ENCODE measurements at places on chromosomes 11 and 22. TPM values are rescaled to one million over a fixed set of nuclear protein-coding genes. Genes with fewer than 3 reads are reported as not detected.

Gene LPXN
- total RNA-seq: 3.2 TPM

Gene RGL4
- total RNA-seq: not detected

Gene ZDHHC5
- 41.3 TPM for total RNA-seq

Gene SHANK3
- 2.9 TPM for total RNA-seq

GRCh38 chr11:123671534-123671933 is 17.1 kb upstream of the SCN3B start:
- no peak overlapping the region for H3K4me3 ChIP-seq
- DNase-seq: no peak
- no peak overlapping the region for H3K27ac ChIP-seq
- no peaks in the 10 kb centered on the region for H3K27me3 ChIP-seq

DNA sequence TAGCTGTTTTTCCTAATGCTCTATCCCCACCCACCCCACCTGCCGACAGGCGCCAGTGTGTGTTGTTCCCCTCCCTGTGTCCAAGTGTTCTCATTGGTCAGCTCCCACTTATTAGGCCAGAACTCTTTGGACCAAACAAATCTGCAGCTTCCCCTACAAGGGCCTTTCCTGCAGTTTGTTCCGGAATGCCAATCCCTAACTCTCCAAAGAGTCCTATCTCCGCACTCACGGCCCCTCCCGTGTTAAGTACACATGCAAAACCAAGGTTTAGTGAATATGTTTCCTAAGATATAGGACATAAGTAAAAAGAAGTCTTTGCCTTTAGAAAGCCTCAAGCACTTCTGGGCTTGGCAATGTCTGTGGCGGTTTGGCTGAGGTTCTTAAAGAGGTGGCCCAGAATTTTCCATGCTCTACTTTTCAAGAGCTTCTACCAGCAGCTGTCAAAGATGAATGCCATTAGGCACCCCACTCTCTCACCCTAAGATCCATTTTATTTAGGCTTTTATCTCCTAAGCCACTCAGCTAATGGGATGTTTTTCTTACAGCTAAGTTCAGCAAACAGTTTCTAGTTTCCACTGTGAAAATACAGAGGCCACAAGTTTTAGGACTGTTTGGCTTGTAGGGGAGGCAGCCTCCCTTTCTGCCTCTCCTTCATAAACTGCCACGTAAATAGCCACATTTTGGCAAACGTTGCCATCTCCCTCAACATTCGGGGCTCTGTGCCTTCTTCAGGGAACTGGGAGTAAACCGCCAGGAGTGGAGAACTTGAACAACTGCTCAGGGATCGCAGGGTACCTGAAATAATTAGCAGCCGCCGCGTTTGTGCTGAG is 1.6 kb downstream of the CD59 start:
- H3K27me3 ChIP-seq: no peaks in the 10 kb centered on the region
- peak overlapping the region; percentile 95 for H3K27ac ChIP-seq
- H3K4me1 ChIP-seq: peaks cover 47% of the 10 kb centered on the region
- peak; percentile 25 for DNase-seq
- H3K36me3 ChIP-seq: no peaks in the 10 kb centered on the region

DNA sequence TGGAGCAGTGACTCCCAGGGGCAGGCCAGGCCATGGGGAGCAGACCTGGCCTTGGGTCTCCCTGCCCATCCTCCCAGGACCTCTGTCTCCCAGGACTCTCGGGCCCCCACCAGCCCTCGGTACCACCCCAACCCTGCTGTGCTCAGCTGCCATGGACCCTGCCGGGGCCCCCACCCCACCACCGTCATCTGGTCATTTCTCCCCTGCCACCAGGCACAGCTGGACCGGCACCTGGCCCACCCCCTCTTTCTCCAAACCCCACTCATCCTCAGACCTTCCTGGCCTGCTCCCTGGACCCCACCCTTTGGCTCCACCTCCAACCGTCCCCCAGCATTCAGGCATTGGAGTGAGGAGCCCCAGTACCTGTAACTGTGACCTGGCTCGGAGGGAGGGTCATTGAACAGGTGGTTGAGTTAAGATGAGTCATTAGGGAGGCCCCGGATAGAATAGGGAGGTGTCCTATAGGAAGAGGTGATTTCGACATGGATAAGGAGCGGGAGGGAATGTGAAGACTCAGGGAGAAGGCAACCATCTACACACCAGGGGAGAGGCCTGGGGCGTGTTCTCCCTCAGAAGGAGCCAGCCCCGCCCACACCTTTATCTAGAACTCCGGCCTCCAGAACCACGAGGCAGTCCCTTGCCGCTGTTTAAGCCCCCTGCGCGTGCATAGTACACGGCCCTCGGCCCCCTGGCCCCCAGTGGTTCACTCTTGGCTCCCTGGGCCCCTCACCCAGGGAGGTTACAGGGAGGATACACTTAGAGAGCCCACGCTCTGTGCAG is 1395.9 kb downstream of the BRD1 start:
- no peaks in the 10 kb centered on the region for H3K4me1 ChIP-seq
- no peaks in the 10 kb centered on the region for H3K36me3 ChIP-seq
- no peak overlapping the region for H3K27ac ChIP-seq
- no peaks in the 10 kb centered on the region for H3K27me3 ChIP-seq
- DNase-seq: peak; percentile 50
- no peak overlapping the region for H3K4me3 ChIP-seq

DNA sequence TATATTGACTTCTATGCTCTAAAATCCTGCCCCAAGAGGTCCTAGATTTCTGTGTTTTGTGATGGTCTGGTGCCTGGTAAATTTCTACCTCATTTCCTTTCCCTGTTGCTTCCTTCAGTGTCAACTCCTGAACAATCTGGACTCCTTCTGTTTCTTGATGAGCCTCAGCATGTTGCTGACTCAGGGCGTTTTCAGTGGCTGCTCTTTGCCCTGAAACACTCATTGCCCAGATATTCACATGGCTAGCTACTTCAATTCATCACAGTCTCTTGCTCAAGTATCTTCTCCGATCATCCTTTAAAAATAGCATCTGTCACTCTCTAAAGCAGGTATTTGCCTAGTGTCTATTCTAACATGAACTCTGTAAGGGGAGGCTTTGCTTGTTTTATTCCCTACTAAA is 526.3 kb upstream of the RAG2 start:
- no peaks in the 10 kb centered on the region for H3K27me3 ChIP-seq
- H3K4me1 ChIP-seq: no peaks in the 10 kb centered on the region
- DNase-seq: peak; percentile 21
- H3K36me3 ChIP-seq: no peaks in the 10 kb centered on the region
- H3K27ac ChIP-seq: no peak overlapping the region

DNA sequence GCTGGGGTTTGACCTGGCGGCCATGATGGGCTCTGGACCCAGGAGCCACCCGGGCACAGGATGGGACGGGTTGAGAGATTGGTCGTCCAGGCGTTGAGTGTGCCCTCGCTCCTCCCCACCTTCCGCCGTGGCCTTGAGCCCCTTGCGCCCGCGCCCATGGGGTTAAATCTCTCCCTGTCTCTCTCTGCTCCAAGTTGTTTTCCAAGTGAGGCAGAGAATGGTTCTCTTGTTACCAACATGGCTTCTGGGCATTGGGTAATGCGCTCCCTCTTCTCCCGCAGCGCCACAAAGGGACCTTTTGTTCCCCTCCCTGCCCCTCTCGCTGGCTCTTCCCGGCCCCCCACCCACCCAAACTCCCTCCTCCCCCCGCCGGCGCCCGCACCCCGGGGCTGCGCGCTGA is 18.8 kb upstream of the PICK1 start:
- no peaks in the 10 kb centered on the region for H3K27me3 ChIP-seq
- no peak for DNase-seq
- no peak overlapping the region for H3K27ac ChIP-seq
- H3K36me3 ChIP-seq: no peaks in the 10 kb centered on the region
- H3K4me1 ChIP-seq: peaks cover 6% of the 10 kb centered on the region

GRCh38 chr11:64286801-64287159 is 1.1 kb downstream of the GPR137 start:
- H3K36me3 ChIP-seq: no peaks in the 10 kb centered on the region
- no peak for DNase-seq
- peaks cover 12% of the 10 kb centered on the region for H3K4me1 ChIP-seq
- H3K27me3 ChIP-seq: peaks cover 22% of the 10 kb centered on the region
- H3K27ac ChIP-seq: no peak overlapping the region

- peak overlapping the region; percentile 97 for H3K27ac ChIP-seq
- H3K4me1 ChIP-seq: peaks cover 33% of the 10 kb centered on the region
- peak overlapping the region; percentile 67 for H3K4me3 ChIP-seq
These were observed 1.1 kb downstream of the ST13 start for GRCh38 chr22:40855071-40855978.

DNA sequence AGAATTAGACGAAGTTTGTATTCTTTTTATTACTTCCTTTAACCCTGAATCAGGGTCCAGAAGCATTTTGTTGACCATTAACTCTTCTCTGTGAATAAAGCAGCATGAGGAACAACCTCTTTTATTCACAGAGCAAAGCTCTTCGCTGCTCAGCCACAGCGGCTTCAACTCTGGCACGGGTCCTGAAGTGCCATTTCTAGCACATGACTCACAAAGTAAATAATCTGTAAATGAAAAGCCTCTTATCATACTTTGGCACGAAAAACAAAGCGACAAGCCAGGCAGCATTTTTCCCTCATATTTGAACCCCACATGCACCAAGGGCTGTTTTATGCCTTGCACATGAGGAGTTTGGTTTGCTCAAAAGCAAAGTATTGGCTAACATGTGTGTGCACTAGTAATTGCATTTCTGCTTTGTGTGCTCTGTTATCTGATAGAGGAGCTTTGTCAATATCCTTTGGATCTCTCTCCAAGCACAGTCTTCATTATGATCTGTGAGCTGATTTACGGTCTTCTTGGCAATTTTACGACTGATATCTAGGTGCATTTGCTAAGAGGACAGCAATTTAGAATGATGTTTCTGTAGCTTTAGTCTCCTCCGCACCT is 33.0 kb upstream of the APOBEC3A start:
- peaks cover 32% of the 10 kb centered on the region for H3K4me1 ChIP-seq
- no peaks in the 10 kb centered on the region for H3K27me3 ChIP-seq
- peak overlapping the region; percentile 91 for H3K27ac ChIP-seq
- H3K36me3 ChIP-seq: no peaks in the 10 kb centered on the region

DNA sequence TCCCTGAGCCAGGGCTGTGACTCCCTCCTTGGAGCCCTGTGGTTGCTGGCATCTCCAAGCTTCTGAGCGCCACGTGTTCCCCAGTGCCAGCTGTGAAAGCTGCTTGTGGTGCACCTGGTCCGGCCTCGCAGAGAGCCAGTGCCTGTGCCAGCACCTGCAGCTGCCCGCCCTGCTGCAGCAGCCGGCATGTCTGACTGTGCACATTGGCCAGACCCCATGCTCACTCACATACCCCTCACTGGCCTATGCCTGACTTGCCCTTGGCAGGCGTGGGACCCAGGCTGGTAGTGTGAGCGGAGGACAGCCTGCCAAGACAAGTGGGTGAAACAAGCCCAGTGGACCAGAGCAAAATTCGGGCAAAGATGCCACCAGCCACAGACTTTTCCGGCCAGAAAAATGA is 9.8 kb downstream of the MRPL48 start:
- H3K27ac ChIP-seq: no peak overlapping the region
- H3K4me3 ChIP-seq: no peak overlapping the region
- H3K27me3 ChIP-seq: no peaks in the 10 kb centered on the region
- DNase-seq: no peak
- no peaks in the 10 kb centered on the region for H3K4me1 ChIP-seq
- H3K36me3 ChIP-seq: no peaks in the 10 kb centered on the region

- no peaks in the 10 kb centered on the region for H3K36me3 ChIP-seq
- peaks cover 18% of the 10 kb centered on the region for H3K4me1 ChIP-seq
- no peak overlapping the region for H3K27ac ChIP-seq
- DNase-seq: no peak
- H3K27me3 ChIP-seq: no peaks in the 10 kb centered on the region
These were observed 206.9 kb upstream of the TMEM45B start for GRCh38 chr11:129608711-129609110.

DNA sequence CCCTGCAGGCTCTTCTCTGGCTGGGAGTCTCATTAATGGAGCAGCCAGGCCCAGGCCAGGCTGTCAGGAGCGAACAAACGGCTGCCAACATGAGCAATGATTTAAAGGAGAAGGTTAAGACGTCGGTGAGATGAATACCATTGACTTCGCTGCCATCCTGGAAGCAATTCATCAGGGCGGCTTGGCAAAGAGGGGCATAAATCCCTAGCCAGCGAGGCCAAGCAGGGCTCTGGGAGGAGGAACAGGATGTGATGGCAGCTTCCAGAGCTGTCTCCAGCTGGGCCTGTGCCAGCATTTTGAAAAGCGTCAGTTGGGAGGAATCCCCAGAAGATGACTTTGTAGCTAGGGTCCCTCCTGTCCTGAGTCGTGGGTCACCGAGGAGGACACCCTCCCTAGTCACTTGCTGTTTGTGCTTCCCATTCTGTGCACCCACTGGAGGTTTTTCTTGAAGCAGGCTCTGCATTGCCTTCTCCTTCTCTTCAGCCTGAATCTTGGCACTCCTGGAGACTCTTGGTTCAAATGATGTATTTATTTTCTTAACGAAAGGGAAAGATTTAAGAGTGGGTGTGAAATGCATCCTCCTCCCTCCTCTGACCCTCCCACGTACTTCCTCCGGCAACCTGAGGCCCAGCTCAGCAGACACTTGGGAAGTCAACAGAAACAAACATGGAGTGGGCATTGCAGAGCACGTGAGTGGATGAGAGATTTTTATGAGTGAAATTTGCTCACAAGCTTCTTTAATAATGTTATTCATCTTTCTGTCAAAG is 476.3 kb upstream of the CADM1 start:
- H3K27me3 ChIP-seq: no peaks in the 10 kb centered on the region
- no peaks in the 10 kb centered on the region for H3K4me1 ChIP-seq
- H3K36me3 ChIP-seq: no peaks in the 10 kb centered on the region

DNA sequence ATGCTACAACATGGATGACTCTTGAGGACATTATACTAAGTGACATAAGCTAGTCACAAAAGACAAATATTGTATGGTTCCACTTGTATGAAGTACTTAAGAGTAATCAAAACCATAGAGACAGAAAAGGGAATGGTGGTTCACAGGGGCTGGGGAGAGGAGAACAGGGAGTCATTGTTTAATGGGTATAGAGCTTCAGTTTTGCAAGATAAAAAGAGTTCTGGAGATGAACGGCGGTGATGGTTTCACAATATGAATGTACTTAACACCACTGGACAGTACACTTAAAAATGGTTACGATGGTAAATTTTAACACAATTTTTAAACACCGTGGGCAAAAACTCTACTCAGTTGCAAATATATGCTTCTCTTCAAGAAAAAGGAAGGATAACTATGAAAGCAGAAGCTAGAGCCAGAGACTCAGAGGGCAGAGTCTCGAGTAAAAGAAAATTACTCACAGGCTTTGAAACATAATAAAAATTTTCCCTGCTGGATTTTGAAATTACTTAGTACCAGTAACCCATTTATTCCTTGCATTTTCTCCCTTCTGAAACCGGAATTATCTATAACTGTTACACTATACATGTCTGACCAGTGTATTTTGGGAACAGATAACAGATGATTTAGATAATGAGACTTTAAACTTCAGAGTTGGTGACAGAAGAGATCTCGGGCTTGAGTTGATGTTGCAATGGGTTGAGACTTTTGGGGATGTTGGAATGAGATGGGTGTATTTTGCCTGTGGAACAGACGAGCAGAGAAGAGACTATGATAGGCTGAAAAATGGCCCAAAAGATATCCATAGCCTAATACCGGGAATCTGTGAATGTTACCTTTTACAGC is 15.0 kb downstream of the MRTFA start:
- DNase-seq: no peak
- H3K27me3 ChIP-seq: no peaks in the 10 kb centered on the region

GRCh38 chr11:6817694-6818093 is 18.2 kb upstream of the OR6A2 start:
- no peaks in the 10 kb centered on the region for H3K4me1 ChIP-seq
- H3K27me3 ChIP-seq: no peaks in the 10 kb centered on the region
- no peak overlapping the region for H3K4me3 ChIP-seq
- H3K27ac ChIP-seq: no peak overlapping the region
- no peak for DNase-seq

- no peaks in the 10 kb centered on the region for H3K36me3 ChIP-seq
- no peak overlapping the region for H3K27ac ChIP-seq
- no peaks in the 10 kb centered on the region for H3K27me3 ChIP-seq
These were observed 33.5 kb downstream of the GLB1L2 start for GRCh38 chr11:134365011-134365925.
